Transverse colon (tissue), 4 donors: ENCODE measurements at places on chromosomes 7 and 10. TPM values are rescaled to one million over a fixed set of nuclear protein-coding genes. Genes with fewer than 3 reads are reported as not detected.
A peak's percentile ranks its signal among the peaks of the same experiment; 100 is the strongest.

Gene SYNPO2L
- 4.5 TPM for total RNA-seq

Gene C10orf71
- not detected for total RNA-seq

Gene BLOC1S2
- 13.4 TPM for total RNA-seq

Gene CPA5
- not detected for total RNA-seq

Gene TAS2R4
- total RNA-seq: 1.9 TPM

Gene OR2A42
- total RNA-seq: not detected

Gene PRSS58
- not detected for total RNA-seq

Gene SKAP2
- 35.2 TPM for total RNA-seq

Gene KLF14
- total RNA-seq: 3.0 TPM

Gene TAS2R3
- total RNA-seq: not detected

Gene GPR15LG
- total RNA-seq: 197 TPM

Gene ACSL5
- 91.6 TPM for total RNA-seq

Gene POM121
- total RNA-seq: 17.1 TPM

Gene ADARB2
- total RNA-seq: 0.80 TPM

DNA sequence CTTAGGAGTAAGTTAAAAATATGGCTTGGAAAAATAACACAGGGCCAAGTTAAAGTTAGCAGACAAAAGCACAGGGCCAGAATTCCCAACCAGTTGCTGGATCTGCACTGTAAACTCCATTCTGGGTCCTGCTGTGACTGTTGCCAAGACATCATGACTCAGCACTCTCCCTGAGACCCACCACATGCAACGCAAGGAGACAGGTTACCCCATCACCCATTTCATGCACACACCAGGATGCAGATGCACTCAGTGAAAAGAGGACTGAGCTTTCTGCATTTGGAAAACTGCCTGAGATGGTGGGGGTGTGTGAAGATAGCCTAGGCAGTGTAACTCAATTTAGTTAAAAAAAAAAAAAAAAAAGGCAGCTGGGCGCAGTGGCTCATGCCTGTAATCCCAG, 97.6 kb upstream of the ZNF438 start:
- peak; percentile 17 for DNase-seq

DNA sequence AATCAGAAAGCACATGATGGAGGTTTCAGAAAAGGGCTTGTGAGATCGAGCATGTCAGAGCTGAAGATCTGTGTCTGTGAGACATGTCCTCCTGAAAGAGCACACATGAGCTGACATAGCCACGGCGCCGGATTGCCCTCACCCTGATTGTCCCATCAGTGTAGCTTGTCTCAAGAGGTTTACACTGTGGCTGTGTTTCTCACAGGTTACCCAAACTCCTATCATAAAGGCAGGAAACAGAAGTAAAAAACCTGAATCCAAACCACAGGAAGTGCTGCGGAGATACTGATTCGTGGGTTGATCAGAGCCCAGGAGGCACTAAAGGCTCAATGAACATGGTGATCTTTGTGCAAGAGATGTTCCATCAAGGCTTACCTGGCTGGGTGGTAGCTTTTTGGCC, 3.9 kb upstream of the ATP6V0E2 start:
- DNase-seq: no peak

GRCh38 chr10:91352760-91353159, 57.4 kb upstream of the HECTD2 start:
- no peak for DNase-seq

- DNase-seq: no peak
Observed at GRCh38 chr7:22001345-22002004, 55.8 kb upstream of the CDCA7L start.

DNA sequence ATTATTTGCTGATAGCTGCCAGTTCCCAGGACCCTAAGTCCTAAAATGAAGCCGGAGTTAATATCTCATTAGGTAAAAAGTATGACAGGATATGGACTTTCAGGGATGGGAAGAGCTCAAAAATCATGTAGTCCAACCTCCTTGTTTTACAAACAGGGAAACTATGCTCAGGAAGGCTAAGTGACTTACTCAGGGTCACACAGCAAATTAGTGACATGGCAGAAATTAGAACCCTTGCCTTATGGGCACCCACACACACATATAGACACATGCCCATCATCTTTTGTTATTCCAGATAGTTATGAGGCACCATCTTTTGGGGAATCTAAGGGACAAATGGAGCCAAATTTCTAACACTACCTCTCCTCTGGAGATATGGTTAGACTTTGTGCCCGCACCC, 91.2 kb upstream of the ARID5B start:
- no peak for DNase-seq

GRCh38 chr7:22867003-22867402, 44.4 kb upstream of the TOMM7 start:
- no peak for DNase-seq

GRCh38 chr10:114704679-114705078, 46.6 kb upstream of the ABLIM1 start:
- no peak for DNase-seq

DNA sequence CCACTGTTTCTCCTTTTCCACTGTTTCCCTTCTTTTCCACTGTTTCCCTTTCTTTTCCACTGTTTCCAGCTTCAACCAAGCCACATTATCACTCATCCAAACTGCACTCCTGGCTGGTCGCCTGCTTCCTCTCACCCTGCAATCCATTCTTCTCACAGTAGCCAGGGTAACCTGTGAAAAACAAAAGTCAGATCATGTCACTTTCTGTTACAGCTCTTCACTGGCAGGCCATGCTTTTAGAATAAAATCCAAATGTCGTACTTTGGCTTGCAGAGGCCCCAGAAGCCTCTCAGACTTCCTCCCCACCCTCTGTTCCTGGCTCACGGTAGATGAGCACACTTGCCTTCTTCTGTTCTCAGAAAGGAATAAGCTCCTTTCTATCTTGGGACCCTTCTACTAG, 33.9 kb downstream of the STARD3NL start:
- DNase-seq: no peak

- peak; percentile 75 for DNase-seq
Observed at GRCh38 chr7:87600130-87601124, at the start of gene ABCB1. TSS of gene ABCB1 (minus strand) at chr7:87600884. CDS start at chr7:87600184, 700 bp downstream.

DNA sequence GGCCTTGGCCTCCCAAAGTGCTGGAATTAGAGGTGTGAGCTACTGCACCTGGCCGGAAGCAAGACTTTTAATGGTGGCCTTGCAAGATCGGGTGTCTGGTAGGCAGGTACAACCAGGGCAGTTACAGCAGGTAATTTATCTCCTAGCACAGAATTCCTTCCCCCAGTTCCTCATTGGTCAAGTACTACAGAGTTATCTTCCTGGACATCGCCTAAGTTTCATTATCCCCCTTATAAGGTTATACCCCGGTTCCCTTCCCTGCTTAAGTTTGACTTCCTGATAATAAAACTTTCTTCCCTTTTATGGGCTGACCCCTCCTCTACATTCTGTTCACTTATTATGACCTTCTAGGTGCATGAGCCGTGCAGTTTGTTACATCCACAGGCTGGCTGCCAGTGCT, 19.0 kb upstream of the CYP3A43 start:
- no peak for DNase-seq

DNA sequence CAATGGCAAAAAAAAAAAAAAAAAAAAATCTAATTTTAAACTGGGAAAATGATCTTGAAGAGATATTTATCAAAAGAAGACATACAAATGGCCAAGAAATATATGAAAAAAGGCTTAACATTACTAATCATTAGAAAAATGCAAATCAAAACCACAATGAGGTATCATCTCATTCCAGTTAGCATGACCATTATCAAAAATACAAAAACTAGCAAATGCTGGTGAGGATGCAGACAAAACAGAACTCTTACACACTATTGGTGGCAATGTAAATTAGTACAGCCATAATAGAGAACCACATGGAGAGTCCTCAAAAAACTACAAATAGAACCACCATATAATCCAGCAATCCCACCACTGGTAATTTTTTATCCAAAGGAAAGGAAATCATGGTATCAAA, 489.6 kb downstream of the TNS3 start:
- DNase-seq: no peak

DNA sequence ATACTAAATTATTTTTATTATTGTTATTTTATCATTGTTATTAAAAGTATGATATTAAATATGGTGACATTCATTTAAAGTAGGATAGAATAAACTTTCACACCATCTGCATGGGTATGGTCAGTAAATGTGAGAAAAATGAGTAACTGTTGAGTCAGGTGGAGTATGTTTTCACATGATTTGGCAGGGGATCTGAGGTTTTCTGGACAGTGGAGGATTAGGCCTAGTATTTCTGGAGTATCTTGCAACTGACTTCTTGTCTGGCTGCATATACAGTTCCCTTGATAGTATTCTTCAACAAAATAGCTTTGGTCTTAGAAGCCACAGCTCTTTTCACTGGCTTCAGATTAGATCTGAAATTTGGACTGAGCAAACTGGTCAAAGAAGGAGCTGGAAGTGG, 54.5 kb downstream of the GBF1 start:
- no peak for DNase-seq

GRCh38 chr10:18209241-18209640, 69.0 kb downstream of the CACNB2 start:
- DNase-seq: no peak

DNA sequence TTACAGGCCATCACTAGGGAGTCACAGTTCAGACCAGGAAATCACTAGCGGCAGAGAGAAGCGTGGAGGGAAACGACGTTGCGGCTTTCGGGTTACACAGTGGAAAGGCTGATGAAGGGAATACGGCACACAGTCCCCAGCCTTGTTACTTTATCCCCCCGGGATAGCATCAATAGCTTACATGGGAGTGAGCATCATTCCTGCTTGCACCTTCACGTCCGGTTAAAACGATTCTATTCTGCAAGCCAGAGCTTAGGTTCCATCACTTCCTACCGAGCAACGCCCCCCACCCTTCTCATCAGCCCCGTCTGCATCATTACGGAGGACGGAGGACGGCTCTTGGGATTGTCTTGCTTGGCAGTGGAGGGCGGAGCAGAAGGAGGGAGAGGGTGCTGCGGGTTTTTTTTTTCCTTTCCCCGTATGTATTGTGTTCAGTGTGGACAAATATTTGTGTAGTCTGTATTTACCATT, 124.9 kb downstream of the CLEC2L start:
- no peak for DNase-seq

DNA sequence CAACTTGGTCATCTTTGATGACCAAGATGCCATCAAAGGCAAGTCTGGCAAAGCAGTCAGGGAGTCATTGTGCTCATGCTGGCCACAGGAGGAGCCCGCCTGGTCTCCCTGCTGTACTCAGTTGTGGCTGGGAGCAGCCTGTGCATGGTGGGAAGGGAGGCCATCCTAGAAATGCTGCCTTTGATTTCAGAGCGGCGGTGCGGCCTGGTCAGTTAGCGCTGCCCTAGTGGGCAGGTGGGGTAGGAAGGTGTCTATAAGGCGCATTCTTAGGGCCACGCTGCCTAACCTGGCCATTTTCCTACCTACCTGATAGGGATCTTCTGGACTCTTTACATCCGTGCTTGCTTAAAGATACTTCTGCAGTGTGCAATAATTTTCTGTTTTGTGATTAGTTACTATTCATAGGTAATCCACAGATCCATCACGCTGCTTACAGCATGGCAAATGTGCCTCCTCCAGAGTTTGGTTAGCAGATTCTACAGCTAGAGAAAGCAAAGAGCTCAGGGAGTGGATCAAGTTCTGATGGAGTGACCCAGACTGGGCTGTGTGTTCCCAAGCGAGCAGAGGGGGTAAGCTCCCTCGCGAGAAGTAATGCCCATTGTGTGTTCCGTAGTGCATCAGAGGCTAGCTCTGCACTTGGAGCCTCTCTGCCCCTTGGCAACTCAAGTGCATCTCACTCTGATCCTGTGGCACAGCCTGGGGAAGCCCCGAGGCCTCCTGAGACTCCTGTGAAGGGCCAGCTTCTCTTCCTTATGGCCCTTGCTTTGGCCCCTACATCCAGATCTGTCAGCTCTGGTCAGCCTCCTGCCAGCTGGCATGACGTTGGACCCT, 970.1 kb upstream of the ZNF722 start:
- no peak for DNase-seq

- DNase-seq: no peak
Observed at GRCh38 chr7:42673951-42674350, 237.9 kb downstream of the C7orf25 start.

GRCh38 chr7:91814189-91814588, 66.3 kb downstream of the MTERF1 start:
- DNase-seq: no peak

DNA sequence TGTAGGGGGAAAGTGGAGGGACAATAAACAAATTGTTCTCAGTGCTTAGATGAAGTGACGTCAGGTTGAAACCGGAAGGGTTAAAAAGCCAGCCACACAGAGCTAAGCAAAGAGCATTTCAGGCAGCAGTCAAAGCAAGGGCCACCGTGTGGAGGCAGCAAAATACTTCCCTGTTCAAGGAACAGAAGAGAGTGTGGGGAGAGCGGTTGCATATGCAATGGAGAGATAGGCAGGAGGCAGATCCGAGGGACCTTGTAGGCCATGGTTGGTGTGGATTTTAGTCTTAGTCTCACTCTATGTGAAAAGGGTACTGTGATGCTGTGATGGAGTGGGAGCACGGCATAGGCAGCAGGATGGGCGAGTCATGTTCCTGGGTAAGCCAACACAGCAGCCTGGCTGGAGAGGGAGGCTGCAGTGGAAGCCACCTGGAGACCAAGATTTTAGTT, 3.8 kb upstream of the STN1 start:
- DNase-seq: peak; percentile 40

GRCh38 chr7:69365651-69366192, 232.6 kb upstream of the AUTS2 start:
- no peak for DNase-seq

DNA sequence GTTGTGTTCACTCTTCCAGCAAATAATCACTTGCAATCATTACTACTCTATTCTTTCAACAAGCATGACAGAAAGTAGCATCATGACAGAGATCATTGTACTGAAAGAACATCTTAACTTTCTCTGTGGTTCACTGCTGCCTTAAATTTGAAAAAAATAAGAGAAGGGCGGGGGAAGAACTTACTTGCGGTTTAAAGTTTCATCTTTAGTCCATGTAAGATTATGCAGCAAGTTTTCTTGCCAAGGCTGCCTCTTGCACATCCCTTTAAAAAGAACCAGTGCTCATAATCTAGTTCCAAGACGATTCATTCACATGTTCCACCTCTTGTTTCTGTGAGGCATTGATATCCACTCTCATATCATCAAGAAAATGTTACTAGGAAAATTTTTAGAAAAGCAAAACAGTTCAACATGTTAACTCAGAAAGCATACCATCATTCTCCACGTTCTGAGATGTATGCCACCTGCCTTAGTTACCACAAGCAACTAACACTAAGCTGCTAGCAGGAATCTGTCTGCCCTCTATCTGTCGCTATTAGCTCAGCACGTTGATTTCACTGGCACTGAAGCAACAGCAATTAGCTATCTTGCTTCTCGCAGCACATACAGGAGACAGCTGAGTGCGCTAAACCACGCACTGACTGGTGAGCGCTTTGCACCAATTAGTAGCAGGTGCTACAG, at the start of gene PCDH15:
Gene PCDH15, minus strand, starts transcription at position 491 of the 681 bp plus-strand sequence. CDS start 136,969 bp downstream, outside the sequence.
- DNase-seq: no peak

GRCh38 chr7:39637400-39637799, 14.0 kb downstream of the RALA start:
- no peak for DNase-seq
